Cerebellar nuclear complex (tissue), 1 donor: ENCODE measurements at places on chromosomes 11 and 22.

DNA sequence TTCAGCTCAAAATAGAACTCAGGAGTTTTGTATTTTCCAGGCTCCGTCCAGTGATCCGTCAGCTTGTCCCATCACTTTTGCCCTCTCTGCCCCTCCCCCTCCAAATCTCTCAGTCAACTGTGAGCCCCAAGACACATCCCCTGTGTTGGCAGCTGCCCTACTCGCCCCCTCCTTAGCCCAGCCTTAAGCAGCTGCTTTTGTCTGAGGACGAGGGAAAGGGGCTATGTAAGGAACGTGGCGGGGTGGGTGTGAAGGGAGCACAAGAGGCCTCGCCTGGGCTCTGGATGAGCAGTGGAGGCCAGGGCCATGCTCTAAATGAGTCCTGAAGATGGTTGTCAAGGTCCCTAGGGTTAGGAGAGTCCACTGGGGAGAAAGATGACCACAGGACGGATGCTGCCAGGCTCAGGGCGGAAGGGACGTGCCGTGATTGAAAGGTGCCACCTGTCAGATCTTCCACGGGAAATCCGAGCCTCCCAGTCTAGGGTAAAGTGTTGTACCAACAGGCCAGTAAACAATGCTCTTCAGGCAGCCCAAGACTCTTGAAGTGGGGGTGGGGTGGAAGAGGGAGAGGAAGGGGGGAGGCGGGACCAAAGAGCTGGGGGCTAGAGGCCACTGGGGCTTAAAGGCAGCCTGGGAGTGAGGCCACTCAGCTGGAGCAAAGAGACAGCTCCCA lies at the start of gene SMTNL1:
TSS of gene SMTNL1 (plus strand) at position 649 of the 673 bp plus-strand sequence. CDS start 5,048 bp downstream, outside the sequence.
- DNase-seq = no peak

- DNase-seq = no peak
Measured at GRCh38 chr11:20029193-20029592, 131.1 kb downstream of the DBX1 start.

GRCh38 chr11:134074346-134074745 lies 5.5 kb downstream of the JAM3 start:
- no peak for DNase-seq

GRCh38 chr11:64085906-64086257 lies 50.2 kb downstream of the FLRT1 start:
- no peak for DNase-seq

DNA sequence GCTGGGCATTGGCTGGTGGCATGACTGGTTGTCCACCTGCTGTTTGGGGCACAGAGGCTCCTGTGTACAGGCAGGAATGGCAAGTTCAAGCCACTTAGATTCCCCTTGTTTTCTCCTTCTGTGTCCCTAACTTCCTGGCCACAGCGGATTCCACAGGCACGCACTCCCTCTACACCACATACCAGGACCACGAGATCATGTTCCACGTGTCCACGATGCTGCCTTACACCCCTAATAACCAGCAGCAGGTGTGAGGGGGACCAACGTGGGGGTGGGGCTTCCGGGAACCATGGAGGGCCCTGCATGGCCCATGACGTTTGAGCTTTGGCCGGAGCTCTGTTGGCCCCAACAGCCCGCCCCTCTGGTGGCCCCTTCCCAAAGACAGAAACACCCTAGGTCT lies 7.8 kb downstream of the SIPA1 start:
- no peak for DNase-seq

DNA sequence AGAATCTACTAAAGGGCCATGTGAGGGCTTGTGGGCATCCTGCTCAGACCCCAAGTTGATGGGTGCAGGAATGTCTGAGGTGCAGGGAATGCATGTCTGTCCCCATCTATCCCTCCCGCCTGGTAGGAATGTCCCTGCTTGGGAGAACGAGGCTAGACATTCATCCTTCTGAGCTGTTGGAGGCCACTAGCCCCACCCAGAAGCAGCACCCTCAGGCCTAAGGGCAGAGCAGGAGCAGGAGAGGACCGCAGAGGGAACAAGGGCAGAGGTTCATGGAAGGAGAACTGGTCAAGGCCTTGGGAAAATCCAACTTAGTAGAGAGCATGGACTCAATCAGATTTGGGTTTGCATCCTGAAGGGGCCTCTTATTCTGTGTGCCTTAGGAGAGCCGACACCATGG lies 22.1 kb upstream of the LMO1 start:
- no peak for DNase-seq

GRCh38 chr22:19357270-19358105 lies 66.0 kb upstream of the CLTCL1 start:
- no peak for DNase-seq

- no peak for DNase-seq
Measured at GRCh38 chr11:79510960-79511359, 70.1 kb upstream of the TENM4 start.

- DNase-seq = no peak
Measured at GRCh38 chr22:17924735-17925364, 99.5 kb downstream of the MICAL3 start.

- DNase-seq = no peak
Measured at GRCh38 chr11:121482231-121483129, 29.7 kb upstream of the SORL1-AS1 start.

GRCh38 chr11:17439316-17439782 lies 37.3 kb downstream of the ABCC8 start:
- no peak for DNase-seq

DNA sequence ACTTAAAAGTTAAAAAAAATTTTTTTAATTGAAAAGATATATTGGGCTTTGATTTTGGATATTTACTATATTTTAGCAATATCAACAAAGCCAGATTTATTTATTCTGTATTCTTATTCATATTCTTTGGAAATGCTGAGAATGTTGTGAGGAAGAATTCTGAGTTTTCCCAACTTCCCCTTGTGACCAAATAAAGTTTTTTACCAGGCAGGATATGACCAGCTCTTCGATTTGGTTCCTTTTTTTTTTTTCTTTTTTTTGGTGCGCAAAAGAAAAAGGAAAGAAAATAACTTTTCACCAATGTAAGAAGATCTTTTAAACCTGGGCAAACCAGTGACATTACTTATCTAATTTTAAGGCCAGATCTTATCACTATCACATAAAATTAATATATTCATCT lies 12.9 kb downstream of the TCP11L1 start:
- DNase-seq = no peak
